ENCODE measurements at places on chromosomes 13 and 19.

DNA sequence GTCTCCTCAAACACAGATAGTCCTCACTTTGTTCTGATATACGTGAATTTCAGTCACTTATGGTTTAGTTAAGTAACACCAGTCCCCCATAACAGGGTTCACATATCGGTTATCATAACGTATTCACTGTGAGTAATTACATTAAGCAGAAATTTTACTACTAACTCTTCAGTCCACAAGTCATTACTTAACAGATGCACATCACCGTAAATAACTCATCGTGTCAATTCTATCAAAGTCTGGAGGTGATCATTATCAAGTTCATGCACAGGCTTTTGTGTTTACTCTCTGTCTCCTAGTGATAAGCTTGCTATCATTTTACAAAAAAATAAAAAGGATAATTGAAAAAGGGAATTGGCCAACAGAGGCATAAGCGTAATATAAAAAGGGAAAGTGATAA, 287.4 kb upstream of the ATXN8OS start:
- DNase-seq, result no peak

DNA sequence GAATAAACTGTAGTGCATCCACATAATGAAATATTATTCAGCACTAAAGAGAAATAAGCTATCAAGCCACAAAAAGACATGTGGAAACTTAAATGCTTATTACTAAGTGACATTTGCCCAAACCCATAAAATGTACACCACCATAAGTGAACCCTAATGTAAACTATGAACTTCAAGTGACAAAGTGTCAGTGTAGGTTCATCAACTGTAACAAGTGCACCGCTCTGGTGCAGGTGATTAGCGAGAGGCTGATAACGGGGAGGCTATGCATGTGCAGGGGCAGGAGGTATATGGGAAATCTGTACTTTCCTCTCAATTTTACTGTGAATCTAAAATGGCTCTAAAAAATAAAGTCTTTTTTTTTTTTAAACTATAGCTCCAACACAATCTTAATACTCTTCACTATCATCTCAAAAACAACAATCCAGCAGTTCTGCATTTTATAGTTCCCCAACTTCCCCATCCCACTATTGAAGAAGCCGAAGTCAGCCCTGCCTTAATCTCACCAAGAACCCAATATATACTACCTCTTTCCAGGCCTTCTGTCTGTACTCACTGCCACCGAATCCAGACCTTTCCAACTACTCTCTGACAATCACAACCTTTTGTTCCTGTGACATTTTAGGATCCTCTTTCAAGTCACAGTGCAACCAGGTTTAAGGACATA, 22.6 kb downstream of the ELF1 start:
- DNase-seq, result no peak

GRCh38 chr13:66402546-66402945, 827.6 kb downstream of the PCDH9 start:
- DNase-seq, result no peak

DNA sequence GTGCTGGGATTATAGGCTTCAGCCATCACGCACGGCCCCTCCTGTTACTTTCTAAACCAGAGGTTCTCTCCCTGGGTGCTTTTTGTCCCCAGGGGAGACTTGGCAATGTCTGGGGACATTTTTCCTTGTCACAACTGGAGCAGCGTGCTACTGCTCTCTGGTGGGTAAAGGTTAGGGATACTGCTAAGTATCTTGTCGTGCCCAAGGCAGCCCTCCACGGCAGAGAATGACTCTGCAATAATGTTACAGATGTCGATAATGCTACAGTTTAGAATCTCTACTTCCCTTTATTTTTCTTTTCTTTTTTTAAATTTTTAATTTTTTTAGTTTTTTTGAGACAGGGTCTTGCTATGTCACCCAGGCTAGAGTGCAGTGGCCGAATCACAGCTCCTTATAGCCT, 38.0 kb downstream of the ADGRE1 start:
- no peak for DNase-seq

DNA sequence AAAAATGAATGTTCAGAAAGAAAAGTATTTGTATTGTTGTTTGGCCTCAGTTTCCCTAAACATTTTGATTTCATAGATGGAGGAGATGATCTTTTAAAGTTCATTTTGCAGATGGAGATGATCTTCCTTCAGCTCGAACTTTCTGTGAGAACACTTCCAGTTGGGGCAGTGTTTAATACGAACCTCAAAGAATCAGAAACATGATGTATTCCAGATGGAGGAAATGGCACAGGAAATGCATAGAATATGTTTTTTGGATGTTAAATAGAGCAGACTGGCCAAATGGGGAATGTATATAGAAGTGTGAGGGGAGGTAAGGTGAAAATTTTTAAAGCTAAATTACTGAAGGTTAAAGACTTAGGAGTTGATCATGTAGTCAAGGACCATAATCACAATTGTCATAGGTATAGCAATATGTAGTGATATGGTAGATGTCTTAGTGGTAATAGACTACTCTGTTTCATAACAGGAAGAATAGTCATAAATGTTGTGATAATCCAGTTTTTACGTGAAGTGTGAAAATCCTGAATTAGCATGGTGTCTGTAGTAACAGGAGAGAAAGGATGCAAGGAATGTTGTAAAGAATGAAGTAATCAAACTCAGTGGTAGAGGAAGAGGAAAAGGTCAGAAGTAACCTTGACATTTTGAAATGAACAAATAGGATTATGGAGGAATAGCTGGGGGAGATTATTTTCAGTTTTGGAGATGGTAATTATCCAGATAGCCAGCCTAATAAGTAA, 5.1 kb downstream of the RAP2A start:
- DNase-seq, result no peak

DNA sequence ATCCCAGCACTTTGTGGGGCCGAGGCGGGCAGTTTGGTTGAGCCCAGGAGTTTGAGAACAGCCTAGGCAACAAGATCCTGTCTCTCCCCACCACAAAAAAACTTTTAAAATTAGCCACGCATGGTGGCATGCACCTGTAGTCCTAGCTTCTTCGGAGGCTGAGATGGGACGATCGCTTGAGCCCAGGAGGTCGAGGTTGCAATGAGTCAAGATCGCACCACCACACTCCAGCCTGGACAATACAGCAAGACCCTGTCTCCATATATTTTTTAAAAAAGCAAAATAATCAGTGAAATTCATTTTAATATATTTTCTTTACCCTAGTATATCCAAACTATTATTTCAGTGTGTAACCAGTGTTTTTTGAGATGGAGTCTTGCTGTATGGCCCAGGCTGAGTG, 8.2 kb downstream of the AP2A1 start:
- no peak for DNase-seq

DNA sequence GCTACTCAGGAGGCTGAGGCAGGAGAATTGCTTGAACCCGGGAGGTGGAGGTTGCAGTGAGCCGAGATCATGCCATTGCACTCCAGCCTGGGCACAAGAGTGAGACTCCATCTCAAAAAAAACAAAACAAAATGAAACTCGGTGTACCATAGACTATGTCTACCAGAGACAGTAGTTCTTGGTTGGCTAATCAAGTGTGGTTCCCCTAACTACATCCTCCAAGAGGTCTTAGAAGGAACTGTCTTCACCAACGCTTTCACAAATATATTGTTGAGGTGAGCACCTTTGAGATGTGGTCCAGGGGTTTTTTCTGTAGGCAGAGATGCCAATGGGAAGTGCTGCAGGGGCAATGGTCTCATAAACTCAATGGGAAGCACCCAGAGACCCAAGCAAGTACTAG, 48.0 kb downstream of the RFC3 start:
- no peak for DNase-seq

- no peak for DNase-seq
Observed at GRCh38 chr19:16373532-16373931, 48.9 kb downstream of the KLF2 start.

DNA sequence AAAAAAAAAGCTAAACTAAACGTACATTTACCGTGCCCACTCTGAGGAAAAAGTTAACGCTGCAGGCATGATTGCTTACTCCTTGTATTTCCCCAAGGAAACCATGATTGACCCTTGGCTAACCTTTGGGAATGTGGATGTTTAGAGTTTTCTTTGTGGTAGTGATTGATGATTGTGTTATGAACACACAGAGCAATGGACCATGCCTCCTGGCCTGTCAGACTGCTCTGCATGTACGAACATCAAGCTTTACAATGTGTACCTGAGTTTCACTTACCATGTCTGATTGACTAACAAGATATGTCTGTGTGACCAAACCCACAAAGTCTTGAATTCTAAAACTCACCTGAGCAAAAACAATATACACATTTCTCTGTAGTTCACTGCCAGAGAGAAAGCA, 35.1 kb downstream of the MYCBP2 start:
- no peak for DNase-seq

GRCh38 chr13:67299072-67299635, 69.0 kb upstream of the PCDH9 start:
- no peak for DNase-seq

DNA sequence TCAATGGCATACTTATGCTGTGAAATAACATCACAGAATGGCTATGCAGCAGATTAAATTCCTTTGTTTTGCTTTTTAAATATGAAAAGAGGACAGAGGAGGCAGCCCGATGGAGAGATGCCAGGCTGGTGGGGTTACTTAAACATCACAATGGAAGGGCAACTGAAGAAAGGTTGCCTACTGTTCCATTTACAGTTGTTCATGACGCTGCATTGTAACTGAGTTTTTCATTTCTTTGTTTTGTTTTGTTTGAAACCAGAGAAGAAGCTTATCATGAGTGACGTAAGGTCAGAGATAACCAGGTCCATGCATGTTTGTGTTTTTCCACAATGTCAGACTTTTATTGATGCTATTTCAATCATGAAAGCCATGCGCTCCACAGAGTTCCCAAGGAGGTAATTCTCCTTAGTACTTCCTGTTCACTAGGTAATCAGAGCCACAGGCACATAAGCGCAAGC, 273.8 kb downstream of the LHFPL6 start:
- no peak for DNase-seq

DNA sequence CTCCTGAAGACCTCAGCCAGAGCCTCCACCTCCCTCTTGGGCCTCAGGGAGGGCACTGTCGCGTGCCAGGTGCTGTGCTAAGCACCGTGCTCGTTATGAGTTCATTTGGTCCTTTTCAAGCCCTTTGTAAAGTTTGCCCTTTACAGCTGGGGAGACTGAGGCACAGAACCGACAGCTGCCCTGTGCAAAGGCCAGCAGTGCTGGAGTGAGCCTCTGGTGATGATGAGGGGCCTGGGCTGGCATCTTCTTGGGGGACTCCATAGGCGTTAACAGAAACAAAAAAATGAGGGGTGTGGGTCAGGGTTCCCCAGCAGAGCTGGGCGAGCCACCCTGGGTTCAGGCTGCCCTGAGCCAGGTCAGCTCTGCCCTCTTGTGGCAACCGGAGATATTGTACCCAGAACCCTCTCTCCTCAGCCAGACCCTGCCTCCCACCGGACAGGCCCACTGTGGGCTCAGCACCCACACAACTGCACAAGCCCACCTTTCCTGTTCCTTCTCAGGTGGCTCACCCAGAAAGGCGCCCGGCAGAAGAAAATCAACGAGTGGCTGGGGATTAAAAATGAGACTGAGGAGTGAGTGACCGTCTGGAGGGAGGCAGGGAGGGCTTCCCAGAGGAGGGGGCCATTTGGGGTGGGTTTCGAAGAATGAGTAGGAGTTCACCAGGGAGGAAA, 5.5 kb upstream of the IFI30 start:
- DNase-seq, result no peak

DNA sequence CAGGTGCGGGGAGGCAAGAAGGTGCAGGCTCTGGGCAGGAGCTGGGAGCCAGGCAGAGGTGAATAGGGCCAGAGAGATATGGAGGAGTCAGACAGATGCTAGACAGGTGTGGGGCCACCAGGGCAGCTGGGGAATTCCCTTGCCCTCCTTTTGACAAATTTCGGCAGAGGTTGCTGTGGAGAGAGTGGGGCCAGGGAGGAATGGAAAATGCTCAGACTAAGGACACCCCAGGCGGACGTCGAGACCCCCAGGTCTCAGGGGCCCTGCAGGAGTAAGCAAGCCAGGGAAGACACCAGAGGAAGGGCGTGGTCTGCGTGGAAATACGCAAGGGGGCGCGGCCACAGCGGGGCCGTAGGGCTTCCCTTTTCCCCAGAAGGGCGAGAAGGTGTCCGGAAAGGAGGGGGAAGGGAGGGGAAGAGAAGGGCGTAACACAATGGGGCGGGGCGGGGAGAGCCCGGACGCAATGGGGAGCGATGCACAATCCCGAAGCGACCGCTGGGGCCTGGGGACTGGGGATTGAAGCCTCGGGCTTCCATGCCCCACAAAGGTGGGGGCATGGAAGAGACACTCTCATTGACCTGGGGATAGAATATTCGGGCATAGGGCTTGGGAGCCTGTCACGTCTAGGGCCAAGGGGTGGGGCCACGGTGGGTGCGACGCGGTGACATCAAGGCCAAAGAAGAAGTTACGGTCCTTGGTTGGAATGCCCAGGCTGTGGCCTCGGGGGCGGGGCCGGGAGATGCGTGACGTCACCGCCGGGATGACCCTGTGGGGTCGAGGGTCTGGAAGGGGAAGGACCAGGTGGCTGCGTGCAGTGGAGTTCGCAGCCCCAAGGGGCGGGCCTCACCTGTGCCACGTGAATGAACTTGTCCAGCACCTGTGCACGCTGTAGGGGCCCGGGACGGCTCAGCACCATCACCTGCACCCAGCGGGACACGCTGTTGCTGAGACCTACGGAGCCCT, 8.2 kb downstream of the RASGRP4 start:
- DNase-seq, result no peak

- no peak for DNase-seq
Observed at GRCh38 chr19:53102756-53103233, 427 bp downstream of the ZNF160 start.

- no peak for DNase-seq
Observed at GRCh38 chr19:14030997-14031718, 404 bp upstream of the IL27RA start.

GRCh38 chr19:16088351-16089009, 12.2 kb downstream of the TPM4 start:
- no peak for DNase-seq

- DNase-seq, result no peak
Observed at GRCh38 chr19:53007200-53007599, 6.5 kb upstream of the ERVV-1 start.

GRCh38 chr13:73776151-73776785, 357.9 kb downstream of the KLF12 start:
- no peak for DNase-seq

- DNase-seq, result no peak
Observed at GRCh38 chr13:32354040-32354439, 38.7 kb downstream of the BRCA2 start.
